ENCODE measurements at places on chromosomes 11 and 22.

DNA sequence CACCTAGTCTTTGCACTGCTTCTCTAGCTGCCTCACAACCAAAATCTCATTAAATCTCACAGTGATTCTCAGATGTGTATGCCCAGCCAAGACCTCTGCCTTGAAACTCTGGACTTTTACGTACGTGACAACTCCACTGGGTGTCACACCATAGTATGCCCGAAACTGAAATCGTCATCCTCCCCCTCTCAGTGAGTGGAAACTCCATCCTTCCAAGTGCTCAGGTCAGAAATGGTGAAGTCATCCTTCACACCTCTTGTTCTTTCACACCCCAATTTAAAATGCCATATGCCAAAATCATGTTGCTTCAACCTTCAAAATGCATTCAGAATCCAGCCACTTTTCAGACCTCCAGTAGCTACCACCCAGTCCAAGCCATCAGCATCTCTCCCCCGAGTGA is 42.5 kb downstream of the SFI1 start:
- DNase-seq, result no peak

DNA sequence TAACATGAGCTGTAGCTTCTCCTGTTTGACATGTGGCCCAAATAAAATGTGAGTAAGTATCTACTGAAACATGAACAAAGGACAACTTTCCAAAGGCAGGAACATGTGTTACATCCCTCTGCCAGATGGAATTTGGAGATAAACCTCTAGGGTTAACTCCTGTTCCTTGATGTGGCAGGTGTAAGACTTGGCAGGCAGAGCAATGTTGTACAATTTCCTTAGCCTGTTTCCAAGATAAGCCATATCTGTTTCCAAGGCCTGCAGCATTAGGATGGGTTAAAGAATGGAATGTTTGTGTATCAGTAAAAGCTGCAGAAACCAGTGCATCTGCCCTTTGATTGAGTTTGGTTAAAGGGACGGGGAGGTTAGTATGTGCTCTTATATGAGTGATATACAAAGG is 8.8 kb upstream of the DNAJB13 start:
- DNase-seq, result no peak

DNA sequence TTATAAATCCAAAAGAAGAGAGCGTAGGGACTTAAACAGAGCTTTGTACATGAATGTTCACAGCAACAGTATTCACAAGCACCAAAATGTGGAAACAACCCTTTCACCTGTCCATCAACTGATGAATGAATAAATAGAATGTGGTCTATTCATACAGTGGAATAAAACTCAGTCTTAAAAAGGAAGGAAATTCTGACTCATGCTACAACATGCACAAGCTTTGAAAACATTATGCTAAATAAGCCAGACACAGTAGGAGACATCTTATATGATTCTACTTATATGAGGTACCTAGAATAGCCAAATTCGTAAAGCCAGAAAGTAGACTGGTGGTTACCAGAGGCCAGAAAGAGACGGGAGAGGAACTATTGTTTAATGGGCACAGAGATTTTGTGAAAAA is 74.3 kb downstream of the SHANK2 start:
- no peak for DNase-seq

DNA sequence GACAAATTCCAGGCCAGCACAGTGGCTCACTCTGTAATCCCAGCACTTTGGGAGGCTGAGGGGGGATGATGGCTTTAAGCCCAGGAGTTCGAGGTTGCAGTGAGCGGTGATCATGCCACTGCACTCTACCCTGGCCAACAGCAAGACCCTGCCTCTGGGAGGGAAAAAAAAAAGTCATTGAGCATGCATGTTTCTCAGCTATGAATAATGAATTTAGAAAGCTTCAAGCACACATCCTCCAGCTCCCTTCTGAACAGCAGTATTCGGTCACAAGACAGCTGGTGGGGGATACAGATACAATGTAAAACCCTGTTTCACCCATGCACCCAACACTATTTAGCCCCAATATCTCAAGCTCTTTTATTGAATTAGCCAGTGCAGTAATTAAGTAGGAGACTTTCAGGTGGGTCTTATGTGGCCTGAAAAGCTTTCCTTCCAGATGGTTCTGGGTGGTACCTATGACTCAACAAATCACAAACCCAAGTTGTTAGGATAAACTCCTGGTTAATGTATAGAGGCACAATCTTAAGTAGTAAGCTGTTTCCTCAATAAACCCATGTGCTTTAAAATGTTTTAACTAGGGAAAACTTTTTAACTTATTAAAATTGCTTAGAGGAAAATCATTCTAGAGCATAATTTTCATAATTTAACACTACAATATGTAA is 13.4 kb downstream of the PRDM10 start:
- no peak for DNase-seq

- no peak for DNase-seq
Measured at GRCh38 chr11:62025487-62026105, 58.2 kb upstream of the FTH1 start.

- peak; percentile 78 for DNase-seq
Measured at GRCh38 chr11:118488480-118489109, 38.7 kb upstream of the TTC36 start.

- DNase-seq, result no peak
Measured at GRCh38 chr22:37983860-37984791, at the start of gene SOX10. SOX10 (minus strand) TSS chr22:37984555; CDS start chr22:37983784, 771 bp downstream.

GRCh38 chr11:76216536-76217325 is 10.4 kb upstream of the WNT11 start:
- DNase-seq, result no peak

GRCh38 chr11:21948876-21949275 is 244.0 kb upstream of the ANO5 start:
- DNase-seq, result no peak

GRCh38 chr11:36101466-36101865 is 157.6 kb downstream of the LDLRAD3 start:
- DNase-seq, result no peak
